Activated CD4-positive, alpha-beta T cell treated with anti-CD3 and anti-CD28 coated beads, Interleukin-2, amount 10 ng/mL, durations not matched to agents 24 days and 14 days (primary cell): ENCODE measurements at places on chromosomes 1 and 21.
A peak's percentile ranks its signal among the peaks of the same experiment; 100 is the strongest.

GRCh38 chr1:152959801-152960451, 10.5 kb upstream of the SPRR4 start:
- no peaks in the 10 kb centered on the region for H3K36me3 ChIP-seq
- H3K4me3 ChIP-seq: no peak overlapping the region
- DNase-seq: no peak
- no peak overlapping the region for H3K27ac ChIP-seq
- no peaks in the 10 kb centered on the region for H3K4me1 ChIP-seq

GRCh38 chr1:198107091-198107501, 49.7 kb upstream of the NEK7 start:
- no peak overlapping the region for H3K27ac ChIP-seq
- no peak overlapping the region for H3K4me3 ChIP-seq
- no peaks in the 10 kb centered on the region for H3K27me3 ChIP-seq
- H3K36me3 ChIP-seq: no peaks in the 10 kb centered on the region

- no peak for DNase-seq
- peak overlapping the region; percentile 2 for H3K27ac ChIP-seq
- H3K4me3 ChIP-seq: no peak overlapping the region
- peaks cover 34% of the 10 kb centered on the region for H3K4me1 ChIP-seq
- peaks cover 49% of the 10 kb centered on the region for H3K36me3 ChIP-seq
Observed at GRCh38 chr1:248814351-248814750, 11.4 kb downstream of the SH3BP5L start.

DNA sequence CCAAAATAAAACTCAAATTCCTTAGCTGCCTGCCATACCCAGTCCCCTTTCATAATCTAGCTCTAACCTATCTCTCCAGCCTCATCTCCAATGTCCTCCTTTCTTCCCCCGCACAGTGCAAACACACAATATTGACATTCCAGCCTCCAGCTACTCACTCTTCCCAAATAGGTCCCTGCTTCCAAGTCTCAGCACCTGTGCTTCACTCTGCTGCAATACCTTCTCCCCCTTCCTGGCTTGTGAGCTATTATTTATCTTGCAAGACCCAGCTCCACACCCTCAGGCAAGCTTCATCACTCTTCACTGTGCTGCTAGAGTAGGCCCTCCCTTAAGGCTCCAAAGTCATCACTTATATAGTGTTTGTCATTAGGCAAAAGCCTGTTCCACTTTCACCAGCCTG, 9.7 kb downstream of the PLPP3 start:
- no peak overlapping the region for H3K27ac ChIP-seq
- no peak overlapping the region for H3K4me3 ChIP-seq
- no peaks in the 10 kb centered on the region for H3K36me3 ChIP-seq
- no peak for DNase-seq

- no peak for DNase-seq
- peak overlapping the region; percentile 60 for H3K4me3 ChIP-seq
- no peaks in the 10 kb centered on the region for H3K27me3 ChIP-seq
- peak overlapping the region; percentile 68 for H3K27ac ChIP-seq
Observed at GRCh38 chr1:76256289-76257223, 182.0 kb downstream of the ST6GALNAC3 start.

DNA sequence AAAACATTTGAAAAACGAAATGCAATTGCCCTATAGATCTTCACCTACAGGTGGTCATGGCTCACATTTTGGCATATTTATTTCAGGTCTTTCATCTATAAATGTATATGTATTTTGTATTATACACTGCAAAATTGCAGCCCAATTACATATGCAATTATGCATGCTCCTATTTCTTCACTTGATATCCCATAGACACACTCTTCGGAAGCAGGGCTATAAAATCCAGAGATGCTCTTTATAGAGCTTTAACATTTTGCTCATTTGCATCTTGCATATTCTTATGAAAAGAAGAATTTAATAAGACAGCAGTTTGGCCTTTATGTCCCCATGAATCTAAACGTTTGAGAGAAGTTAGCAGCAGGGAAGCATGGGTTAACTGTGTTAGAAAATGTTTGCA, 44.7 kb upstream of the PALMD start:
- no peak overlapping the region for H3K4me3 ChIP-seq
- no peak overlapping the region for H3K27ac ChIP-seq
- DNase-seq: no peak
- no peaks in the 10 kb centered on the region for H3K27me3 ChIP-seq
- H3K4me1 ChIP-seq: no peaks in the 10 kb centered on the region
- H3K36me3 ChIP-seq: no peaks in the 10 kb centered on the region
